B cell (primary cell): ENCODE measurements at places on chromosomes 7 and 10.

GRCh38 chr10:73234695-73235094 lies 12.4 kb downstream of the DNAJC9 start:
- DNase-seq: no peak

- no peak for DNase-seq
Observed at GRCh38 chr7:115274-115911, 77.0 kb upstream of the FAM20C start.

DNA sequence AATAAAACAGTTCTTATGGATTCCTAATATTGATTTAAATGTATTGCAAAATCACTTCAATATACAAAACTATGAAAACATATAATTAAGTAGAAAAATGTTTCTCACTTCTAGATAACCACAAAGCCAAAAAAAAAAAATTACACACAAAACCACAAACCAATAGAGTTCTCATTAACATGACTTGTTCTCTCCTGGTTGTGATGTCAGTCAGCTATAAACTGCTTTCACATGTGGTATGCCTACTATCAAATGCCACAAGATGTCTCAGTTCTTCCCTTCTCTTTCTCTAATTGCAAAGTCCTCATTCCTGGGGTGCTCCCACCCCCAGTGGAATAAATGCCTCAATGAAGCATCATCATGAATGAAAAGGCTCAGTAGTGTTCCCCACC lies 16.6 kb downstream of the GNAI1 start:
- DNase-seq: no peak

GRCh38 chr10:34171957-34172527 lies 643.1 kb downstream of the PARD3 start:
- no peak for DNase-seq

GRCh38 chr7:101125989-101126650 lies 784 bp upstream of the SERPINE1 start:
- DNase-seq: no peak
